ENCODE measurements at places on chromosomes 6 and 20.

- DNase-seq: no peak
These were observed 208.6 kb downstream of the UST start for GRCh38 chr6:148955441-148955840.

DNA sequence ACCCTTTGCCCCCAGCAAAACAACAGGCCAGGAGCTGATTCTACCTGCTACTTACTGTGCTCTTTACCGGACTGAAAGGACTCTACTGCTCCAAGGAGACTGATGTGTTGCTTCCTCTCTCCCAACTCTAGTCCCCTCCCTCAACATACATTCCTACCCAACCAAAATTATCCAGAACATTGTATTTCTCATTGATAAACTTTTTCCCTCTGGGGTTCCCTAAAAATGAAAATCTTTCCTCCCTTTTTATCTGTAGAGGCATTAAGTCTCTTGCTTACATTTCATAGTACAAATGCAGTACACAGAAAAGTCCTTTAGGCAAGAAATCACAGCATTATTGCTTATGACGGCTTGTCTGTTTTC lies 940 bp upstream of the HS3ST5 start:
- DNase-seq: no peak

- no peak for DNase-seq
These were observed 112.2 kb upstream of the PDE7B start for GRCh38 chr6:135739288-135739687.

GRCh38 chr6:166173281-166173951 lies 5.8 kb upstream of the TBXT start:
- DNase-seq: peak; percentile 84

DNA sequence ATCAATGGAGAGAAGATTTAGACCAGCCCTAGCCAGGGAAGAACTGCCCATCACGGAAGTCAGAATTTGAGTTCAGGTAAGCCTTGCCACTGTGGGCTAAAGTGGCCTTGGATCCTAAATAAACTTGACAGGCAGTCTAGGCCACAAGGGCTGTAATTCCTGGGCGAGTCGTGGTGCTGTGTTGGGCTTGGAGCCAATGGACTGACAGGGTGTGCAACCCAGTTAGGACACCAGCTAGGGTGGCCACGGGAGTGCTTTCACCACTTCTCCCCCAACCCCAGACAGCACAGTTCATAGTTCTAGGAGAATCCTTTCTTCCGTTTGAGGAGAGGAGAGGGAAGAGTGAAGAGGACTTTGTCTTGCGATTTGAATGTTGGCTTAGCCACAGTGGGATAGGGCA lies 422.4 kb downstream of the DOK5 start:
- DNase-seq: no peak

GRCh38 chr6:15793288-15793687 lies 130.5 kb upstream of the DTNBP1 start:
- peak; percentile 75 for DNase-seq

GRCh38 chr20:37699202-37699601 lies 5.4 kb downstream of the CTNNBL1 start:
- no peak for DNase-seq

DNA sequence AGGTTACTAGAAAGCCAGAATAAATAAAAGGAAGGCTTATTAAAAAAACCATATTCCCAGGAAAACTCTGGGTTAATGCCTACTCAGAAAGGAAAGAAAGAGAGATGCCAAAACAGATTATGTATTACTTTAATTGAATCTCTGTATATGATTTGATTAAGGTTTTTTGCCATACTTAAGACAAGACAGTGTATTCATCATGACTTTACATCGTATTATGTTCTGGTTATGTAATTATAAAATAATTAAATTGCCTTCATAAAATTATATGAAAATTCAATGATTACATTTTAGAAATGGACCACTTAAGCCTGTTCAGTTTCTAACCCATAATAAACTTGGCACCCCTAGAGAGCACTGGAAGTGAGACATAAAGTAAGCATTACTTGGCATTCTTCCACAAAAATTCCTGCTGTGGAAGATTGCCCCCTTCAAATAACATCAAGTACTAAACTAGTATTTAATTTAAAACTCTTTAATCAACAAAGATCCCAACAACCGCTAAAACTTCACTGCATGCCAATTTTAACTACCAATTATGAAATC lies 20.8 kb upstream of the IBTK start:
- DNase-seq: no peak

GRCh38 chr6:137772541-137773250 lies 94.4 kb upstream of the TNFAIP3 start:
- no peak for DNase-seq

GRCh38 chr6:90144396-90144795 lies 152.2 kb downstream of the BACH2 start:
- DNase-seq: peak; percentile 61

GRCh38 chr6:134910593-134910935 lies 39.3 kb downstream of the ALDH8A1 start:
- DNase-seq: no peak

- peak; percentile 81 for DNase-seq
These were observed 22.6 kb upstream of the RIN2 start for GRCh38 chr20:19735446-19735845.

DNA sequence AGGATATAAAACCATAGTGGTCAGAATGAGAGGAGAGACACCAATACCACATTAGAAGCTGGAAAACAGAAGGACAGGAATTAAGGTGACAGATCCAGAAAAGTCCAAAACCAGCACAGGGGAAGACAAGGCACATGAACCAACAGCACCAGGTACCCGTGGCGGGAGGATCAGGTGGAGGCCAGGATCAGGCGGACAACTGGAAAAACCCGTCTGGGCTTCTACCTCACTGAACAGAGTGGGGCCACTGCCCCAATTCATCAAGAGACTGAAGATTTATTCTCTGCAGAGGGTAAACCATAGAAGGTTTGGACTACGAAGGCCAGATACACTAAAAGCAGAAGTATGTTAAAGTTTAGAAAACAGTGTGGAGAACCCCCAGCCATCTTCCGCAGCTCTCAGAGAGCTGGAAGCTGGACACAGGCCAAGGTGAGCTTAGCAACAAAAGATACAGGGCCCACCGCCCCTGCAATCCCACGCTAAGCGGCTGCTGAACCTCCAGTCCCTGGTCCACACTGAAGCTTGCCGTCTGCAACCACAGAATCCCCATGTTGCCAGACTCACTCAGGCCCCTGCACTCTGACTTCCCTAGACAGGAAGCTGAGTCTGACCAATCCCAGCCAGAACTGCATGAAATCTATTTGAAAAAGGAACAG lies 29.9 kb downstream of the ABHD12 start:
- DNase-seq: peak; percentile 31

DNA sequence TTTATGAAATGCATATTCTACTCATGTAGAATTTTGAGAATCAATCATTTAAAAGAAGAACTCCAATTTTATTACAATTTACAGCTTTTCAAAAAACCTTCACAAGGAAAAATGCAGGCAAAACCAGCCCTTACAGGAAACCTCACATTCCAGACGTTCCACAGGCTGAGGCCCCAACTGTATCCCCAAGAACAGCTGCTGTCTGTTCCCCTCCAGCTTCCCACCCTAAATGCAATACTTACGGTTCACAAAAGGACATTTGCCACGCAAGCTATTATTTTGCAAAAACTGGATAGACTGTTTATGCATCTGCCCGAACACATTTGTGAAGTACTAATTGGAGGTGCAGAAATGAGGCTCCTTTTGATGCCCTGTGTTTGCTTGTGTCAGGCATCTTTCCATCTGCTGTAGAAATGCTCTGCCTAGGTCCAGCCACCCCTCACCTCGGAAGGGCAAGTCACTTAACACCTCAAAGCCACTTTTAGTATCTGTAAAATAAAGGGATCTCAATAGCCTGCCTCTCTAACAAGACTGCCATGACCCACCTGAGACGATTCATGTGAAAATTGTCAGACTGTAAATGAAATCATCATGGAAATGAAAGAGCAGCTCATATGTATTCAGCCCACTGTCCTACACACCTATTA lies 26.5 kb downstream of the PDE10A start:
- DNase-seq: no peak

GRCh38 chr6:155970876-155971708 lies 515.5 kb upstream of the NOX3 start:
- no peak for DNase-seq

DNA sequence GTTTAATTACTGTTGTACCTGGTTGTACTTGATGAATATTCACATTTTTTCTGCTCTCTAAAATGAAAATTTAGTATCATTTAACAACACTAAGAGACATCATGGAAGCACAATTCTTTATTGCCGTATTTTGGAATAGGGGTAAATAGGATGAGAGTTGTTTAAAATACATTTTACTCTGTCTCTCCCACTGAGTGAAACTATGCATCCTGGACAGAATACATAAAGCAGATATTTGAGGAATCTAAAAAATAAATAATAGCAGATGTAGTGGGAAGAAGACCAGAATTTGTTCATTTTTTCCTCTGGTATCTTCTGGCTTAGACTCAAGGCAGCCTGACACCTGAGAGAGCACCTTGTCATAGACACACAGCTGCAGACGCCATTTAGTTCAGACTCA lies 119.1 kb upstream of the AHI1 start:
- no peak for DNase-seq

- DNase-seq: no peak
These were observed 306.0 kb upstream of the HS3ST5 start for GRCh38 chr6:114648847-114649246.
